GM06990 (cell line): ENCODE measurements at places on chromosomes 5 and 9.

GRCh38 chr5:147519380-147519779, 9.5 kb upstream of the DPYSL3 start:
- no peak for DNase-seq

DNA sequence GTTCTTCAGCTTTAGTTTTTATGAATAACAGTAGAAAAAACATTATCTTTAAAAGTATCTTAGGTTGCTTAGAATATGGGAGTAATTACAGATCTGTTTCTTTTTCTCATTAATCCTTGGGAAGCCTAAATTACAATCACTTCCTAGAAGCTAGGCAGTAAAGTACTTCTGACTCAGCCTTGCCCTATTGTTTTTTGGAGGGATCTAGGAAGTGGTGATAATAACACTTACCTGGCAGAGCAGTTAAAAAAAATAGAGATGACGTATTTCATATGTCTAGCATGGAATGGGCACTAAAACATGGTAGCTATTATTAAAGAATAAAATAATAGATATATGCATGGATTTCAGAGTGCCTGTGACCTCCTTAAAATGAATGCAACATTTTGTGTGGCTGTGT, 8.2 kb upstream of the FST start:
- DNase-seq, result no peak

DNA sequence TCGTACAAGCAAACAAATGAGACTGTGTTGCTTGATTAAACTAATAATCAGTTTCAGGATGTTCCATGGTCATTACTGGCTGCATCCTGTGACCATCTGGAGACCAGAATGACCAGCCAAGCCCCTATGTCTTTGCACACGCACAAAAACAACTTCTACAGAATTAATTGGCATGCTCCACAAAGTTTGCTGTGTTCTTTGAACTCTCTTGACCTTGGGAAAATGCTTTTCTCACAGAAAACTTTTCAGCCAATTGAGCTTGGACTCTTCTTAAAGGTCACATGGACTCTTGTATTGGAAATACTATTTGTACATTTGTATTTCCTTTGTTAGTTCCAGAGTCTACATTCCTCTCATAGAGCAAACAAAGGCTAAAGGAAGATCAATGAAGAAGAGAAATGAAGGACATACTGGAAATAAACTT, 147.8 kb downstream of the ARRDC3 start:
- no peak for DNase-seq

- no peak for DNase-seq
These were observed 14.8 kb downstream of the NCS1 start for GRCh38 chr9:130186839-130187522.

- peak; percentile 50 for DNase-seq
These were observed 26.9 kb upstream of the ADAM19 start for GRCh38 chr5:157602505-157602904.

DNA sequence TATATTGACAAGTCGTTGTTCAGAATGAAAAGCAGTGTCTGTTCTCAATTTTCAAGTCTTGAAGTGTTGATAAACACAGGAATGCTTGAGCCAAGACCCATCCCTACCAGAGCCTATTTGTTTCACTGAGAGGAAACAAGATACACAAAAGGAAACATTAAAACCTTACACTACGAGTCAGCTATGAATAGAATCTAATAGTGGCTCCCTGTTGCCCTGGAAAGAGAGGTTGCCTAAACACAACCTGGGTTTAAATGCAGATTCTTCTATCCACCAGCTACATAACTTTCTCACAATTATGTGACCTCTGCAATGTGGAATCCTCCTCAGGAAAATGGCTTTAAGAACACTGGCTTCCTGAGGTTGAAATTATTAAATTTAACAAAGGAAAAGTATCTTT, 29.1 kb upstream of the BNC2 start:
- no peak for DNase-seq

DNA sequence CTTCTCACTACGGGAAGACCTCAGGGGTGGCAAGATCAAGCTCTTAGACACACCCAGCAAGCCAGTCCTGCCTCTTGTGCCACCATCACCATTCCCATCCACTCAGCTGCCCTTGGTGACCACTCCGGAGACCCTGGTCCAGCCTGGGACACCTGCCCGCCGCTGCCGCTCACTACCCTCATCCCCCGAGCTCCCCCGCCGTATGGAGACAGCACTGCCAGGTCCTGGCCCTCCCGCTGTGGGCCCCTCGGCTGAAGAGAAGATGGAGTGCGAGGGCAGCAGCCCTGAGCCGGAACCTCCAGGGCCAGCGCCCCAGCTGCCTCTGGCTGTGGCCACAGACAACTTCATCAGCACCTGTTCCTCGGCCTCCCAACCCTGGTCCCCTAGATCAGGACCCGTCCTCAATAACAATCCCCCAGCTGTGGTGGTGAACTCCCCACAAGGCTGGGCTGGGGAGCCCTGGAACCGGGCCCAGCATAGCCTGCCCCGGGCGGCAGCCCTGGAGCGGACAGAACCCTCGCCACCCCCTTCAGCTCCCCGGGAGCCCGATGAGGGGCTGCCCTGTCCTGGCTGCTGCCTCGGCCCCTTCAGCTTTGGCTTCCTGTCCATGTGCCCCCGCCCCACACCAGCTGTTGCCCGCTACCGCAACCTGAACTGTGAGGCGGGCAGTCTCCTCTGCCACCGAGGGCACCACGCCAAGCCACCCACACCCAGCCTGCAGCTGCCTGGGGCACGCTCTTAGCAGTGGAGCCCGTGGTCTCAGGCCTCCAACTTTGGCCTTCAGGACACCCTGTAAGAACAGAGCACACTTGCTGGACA, 4.1 kb downstream of the TESK1 start:
- DNase-seq, result no peak

GRCh38 chr5:151357792-151358191, 10.4 kb upstream of the SLC36A2 start:
- no peak for DNase-seq

DNA sequence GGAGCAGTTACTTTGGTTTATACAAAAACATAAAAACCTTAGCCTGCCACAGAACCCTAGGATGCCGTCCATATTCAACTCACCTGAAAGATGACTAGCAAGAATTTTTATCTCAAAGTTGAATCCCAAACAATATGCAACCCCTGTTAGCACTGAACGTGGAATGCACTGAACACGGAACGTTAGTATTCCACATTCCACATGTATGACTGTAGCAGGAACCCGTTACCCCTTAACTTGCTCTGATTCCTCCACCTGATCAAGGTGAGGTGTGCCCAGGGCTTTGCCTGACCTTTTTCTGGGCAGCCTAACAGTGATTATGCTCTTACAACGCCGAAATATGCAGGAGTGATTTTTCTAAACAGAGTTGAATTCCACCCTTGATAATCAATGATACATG, 43.7 kb downstream of the AK8 start:
- no peak for DNase-seq

GRCh38 chr9:36191290-36191645, 547 bp downstream of the CLTA start:
- DNase-seq, result no peak

- DNase-seq, result no peak
These were observed 59.3 kb upstream of the ZNF169 start for GRCh38 chr9:94199776-94200175.

DNA sequence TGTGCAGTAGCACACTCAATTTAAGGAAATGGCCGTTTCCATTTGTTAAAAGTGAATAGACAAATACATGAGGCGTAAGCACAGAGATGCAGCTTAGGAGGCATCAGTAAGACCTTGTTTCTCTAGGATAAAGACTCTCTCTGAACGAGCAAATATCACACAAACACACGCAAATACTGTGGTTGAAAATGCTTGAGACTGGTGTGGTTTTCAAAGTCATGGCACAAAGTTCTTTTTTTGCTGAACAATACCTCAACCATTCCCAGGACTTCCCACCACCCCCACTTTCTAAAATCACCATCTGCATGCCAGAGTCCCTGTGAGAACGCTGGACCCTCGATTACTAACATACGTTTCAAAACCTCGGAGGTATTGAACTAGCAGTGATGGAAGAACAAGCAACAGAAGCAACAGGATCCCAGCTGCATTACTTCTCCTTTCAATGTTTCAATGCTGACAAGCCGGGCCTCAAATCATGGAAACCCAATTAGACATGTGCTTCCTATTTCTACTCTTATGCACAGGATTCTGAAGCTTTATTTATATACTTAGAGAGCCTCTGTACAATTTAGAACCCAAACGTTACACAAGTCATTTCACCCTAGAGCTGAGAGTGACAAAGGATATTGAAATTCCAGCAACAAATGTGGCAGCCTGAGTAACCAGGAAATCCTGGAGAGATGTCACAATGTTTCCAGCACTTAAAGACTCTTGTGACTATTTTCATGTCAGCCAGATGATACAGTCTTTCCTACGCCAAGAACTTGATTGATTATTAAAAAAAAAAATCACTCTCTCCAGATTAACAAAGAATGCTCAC, 63.9 kb downstream of the CDC14B start:
- DNase-seq, result no peak

DNA sequence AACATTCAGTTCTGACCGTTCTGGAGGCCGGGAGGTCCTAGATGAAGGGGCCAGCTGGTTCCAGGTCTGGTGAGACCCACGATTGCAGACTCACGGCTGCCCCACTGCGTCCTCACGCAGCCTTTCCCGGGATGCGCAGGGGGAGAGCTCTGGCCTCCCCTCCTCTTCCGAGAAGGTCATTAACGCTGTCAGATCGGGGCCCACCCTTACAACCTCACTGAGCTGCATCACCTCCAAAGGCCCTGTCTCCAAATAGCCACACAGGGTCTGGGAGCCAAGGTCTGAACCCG, 66.6 kb upstream of the PPP1R26 start:
- DNase-seq, result no peak

GRCh38 chr9:104092875-104093600, 1.1 kb upstream of the SMC2 start:
- no peak for DNase-seq

- no peak for DNase-seq
These were observed 151.9 kb downstream of the EBF1 start for GRCh38 chr5:158947846-158948245.

GRCh38 chr5:168978015-168978414, 322.9 kb downstream of the SLIT3 start:
- DNase-seq, result no peak

- no peak for DNase-seq
These were observed 14.4 kb downstream of the F2RL2 start for GRCh38 chr5:76608833-76609232.

GRCh38 chr5:76669245-76669644, 46.0 kb upstream of the F2RL2 start:
- DNase-seq, result no peak

DNA sequence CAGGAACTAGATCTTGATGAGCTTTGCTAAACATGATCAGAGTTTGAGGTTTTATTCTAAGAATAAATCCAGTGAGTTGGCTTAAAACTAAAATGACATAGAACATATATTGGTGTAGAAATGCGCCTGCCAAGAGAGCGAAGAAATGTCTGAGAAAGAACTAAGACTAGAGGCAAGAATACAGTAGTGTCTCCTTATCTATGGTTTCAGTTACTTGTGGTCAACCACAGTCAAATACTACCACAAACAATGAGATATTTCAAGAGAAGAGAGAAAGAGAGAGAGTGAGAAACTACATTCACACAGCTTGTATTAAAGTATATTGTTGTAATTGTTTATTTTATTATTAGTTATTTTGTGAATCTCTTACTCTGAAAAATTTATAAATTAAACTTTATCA, 254.4 kb upstream of the CDH10 start:
- no peak for DNase-seq

DNA sequence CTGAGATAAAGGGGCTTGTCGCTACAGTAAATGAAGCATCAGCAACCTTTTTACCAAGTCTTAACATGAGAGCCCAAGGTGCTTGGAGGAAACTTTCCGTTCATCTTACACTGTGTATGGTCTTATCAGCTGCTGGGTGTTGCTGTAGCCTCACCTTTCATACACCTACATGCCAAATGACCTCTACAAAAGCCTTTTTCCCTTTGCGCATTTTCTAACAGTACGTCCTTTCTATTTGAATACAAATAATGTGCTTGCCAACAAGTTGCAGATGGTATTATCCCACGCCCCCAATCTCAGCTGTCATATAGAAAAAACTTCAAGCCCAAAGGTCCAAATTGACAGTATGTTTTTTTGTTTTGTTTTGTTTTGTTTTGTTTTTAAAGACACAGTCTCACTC, 96.9 kb downstream of the BNC2 start:
- DNase-seq, result no peak

- DNase-seq, result no peak
These were observed 409.9 kb upstream of the ADAMTS16 start for GRCh38 chr5:4730279-4730678.

DNA sequence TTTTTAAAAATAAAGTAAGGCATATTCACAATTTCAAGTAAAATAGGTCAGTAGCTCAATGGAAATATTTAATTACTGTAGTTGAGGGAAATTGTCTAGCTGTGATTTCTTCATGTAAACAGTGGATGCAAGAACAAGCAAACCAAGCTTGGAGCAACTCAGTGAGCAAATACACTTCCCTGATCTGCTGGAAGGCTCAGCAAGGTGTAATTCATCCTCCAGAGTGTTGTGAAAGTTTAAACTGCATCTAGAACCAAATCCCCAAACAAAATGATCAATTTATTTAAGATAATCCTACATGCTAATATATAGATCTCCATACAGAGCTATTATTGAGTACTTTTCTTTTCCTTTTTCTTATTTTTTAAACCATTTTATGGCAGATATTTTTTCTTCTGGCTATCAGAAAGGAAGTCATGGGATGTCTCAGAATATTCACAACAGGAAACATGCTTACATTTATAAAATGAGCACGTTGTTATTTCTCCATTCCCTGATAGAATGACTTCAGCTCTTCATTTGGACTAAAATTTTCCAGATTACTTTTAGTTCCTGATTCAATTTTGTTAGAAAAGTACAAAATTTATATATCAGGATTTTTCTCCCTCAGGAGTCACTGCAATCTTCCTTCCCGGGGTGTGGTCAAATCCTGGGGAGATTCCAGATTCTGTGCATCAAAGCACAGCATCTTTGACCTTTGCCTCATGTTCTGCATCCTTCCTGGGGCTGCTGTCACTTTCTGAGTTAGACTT, 219.2 kb upstream of the ELL2 start:
- DNase-seq, result no peak

- DNase-seq, result no peak
These were observed 27.3 kb upstream of the ANGPTL2 start for GRCh38 chr9:127149463-127150390.
